ENCODE measurements at places on chromosomes 6 and 20.

DNA sequence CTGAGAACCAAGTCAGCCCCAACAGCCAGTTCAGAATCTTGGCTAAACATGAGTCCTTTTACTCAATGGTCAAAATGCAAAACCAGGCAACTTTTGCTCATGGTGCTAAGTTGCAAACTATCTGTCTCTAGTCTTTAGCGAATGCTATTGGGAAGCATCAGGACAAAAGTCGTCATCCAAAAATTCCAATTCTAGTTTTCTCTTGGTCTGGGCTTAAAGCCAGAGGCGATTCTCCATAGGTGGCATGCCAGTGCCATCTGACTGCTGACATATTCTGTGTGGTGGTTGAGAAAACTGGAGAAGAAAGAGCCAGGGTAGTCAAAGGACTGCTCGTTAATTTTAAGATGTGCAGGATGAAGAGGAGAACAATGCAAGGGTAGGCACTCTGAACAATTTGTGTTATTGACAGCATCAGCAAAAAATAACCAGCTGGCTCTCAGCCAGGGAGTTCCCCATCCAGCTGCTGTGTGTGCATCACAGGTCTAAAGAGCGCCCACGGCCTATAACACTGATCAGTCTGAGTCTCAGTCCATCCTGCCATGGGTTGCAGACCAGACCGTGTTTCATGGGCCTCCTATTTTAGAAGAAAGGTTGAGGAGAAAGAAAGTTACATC lies 313.6 kb downstream of the ALDH8A1 start:
- peaks cover 20% of the 10 kb centered on the region for H3K4me1 ChIP-seq
- H3K4me3 ChIP-seq: no peak overlapping the region
- H3K27me3 ChIP-seq: no peaks in the 10 kb centered on the region
- H3K36me3 ChIP-seq: no peaks in the 10 kb centered on the region

- no peak for DNase-seq
- H3K4me3 ChIP-seq: no peak overlapping the region
- peaks cover 8% of the 10 kb centered on the region for H3K27me3 ChIP-seq
- H3K27ac ChIP-seq: no peak overlapping the region
- peaks cover 2% of the 10 kb centered on the region for H3K4me1 ChIP-seq
- no peaks in the 10 kb centered on the region for H3K36me3 ChIP-seq
Observed at GRCh38 chr6:116562614-116563013, 8.7 kb upstream of the RWDD1 start.

GRCh38 chr6:154359161-154359574 lies 2.6 kb upstream of the IPCEF1 start:
- H3K4me3 ChIP-seq: peak overlapping the region; percentile 67
- no peaks in the 10 kb centered on the region for H3K36me3 ChIP-seq
- peaks cover 36% of the 10 kb centered on the region for H3K4me1 ChIP-seq
- no peak for DNase-seq
- H3K27ac ChIP-seq: peak overlapping the region; percentile 46

DNA sequence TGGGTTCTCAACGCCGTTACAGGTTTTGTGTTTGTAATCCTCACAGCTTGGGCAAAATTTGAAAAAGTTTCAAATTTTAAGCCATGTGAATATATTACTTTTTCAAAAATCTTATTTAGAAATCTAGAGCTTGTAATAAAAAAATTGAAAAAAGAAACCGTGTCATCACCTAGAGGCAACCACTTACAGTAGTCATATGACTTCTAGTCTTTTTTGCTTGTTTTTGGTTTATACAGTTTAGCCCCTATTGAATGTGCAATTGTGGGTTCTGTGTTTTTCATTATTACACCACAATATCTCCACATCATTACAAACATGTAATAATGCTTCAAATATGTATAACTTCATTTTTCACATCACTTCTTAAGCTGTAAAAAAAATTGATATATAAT lies 888 bp downstream of the DYNLRB1 start:
- peak overlapping the region; percentile 99 for H3K4me3 ChIP-seq
- peaks cover 30% of the 10 kb centered on the region for H3K4me1 ChIP-seq
- H3K27me3 ChIP-seq: no peaks in the 10 kb centered on the region
- H3K36me3 ChIP-seq: peaks cover 3% of the 10 kb centered on the region

- H3K27me3 ChIP-seq: no peaks in the 10 kb centered on the region
- H3K27ac ChIP-seq: no peak overlapping the region
- no peaks in the 10 kb centered on the region for H3K4me1 ChIP-seq
- peaks cover 4% of the 10 kb centered on the region for H3K36me3 ChIP-seq
Observed at GRCh38 chr20:5788385-5788895, 38.2 kb downstream of the SHLD1 start.

GRCh38 chr6:68711386-68712000 lies 76.4 kb downstream of the ADGRB3 start:
- no peaks in the 10 kb centered on the region for H3K4me1 ChIP-seq
- H3K27me3 ChIP-seq: no peaks in the 10 kb centered on the region
- no peak overlapping the region for H3K27ac ChIP-seq
- no peaks in the 10 kb centered on the region for H3K36me3 ChIP-seq

GRCh38 chr6:110755411-110755834 lies 59.8 kb downstream of the CDK19 start:
- no peak overlapping the region for H3K27ac ChIP-seq
- no peak overlapping the region for H3K4me3 ChIP-seq
- H3K27me3 ChIP-seq: no peaks in the 10 kb centered on the region
- DNase-seq: no peak
- H3K4me1 ChIP-seq: peaks cover 7% of the 10 kb centered on the region
- peaks cover 12% of the 10 kb centered on the region for H3K36me3 ChIP-seq

DNA sequence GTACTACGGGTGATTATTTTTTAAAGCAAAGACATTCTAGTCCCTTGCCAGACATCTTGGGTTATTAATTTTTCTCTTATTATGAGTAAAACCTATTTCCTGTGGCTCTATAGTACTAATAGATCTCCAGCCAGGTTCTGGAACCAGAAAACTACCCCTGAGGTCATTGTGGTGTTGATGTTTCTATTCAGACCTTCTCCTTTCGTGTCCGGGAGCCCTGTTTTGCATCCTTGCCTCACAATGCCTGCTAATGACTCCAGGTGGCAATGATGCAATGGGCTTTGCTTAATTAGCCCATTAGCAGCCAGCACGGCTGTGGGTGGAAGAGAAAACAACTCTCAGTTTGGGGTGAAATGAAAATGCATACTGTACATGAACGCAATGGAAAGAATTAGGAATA lies 62.9 kb upstream of the ARG1 start:
- H3K4me1 ChIP-seq: no peaks in the 10 kb centered on the region
- H3K4me3 ChIP-seq: no peak overlapping the region
- peaks cover 6% of the 10 kb centered on the region for H3K27me3 ChIP-seq
- H3K27ac ChIP-seq: no peak overlapping the region

GRCh38 chr20:41234546-41234945 lies 83.0 kb downstream of the ZHX3 start:
- H3K4me1 ChIP-seq: peaks cover 8% of the 10 kb centered on the region
- H3K4me3 ChIP-seq: no peak overlapping the region
- no peaks in the 10 kb centered on the region for H3K27me3 ChIP-seq
- no peak for DNase-seq
- peaks cover 2% of the 10 kb centered on the region for H3K36me3 ChIP-seq
- H3K27ac ChIP-seq: no peak overlapping the region

DNA sequence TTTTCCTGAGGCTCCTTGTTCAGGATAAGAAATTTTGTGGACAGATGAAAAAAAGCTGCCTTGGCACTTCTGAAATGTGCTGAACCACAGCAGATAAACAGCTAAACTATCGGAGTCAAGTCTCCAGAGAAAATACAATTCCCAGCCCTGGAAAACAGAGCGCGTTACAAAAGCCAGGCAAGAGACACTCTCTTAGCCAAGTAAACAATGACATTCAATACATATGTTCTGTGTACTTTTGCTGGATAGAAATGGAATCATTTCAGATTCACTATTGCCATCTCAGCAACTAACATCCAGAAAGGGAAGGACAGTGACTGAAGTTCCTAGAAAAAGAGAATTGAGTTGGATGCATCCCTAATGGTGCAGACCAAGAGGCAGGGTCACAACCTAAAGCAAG lies 196.8 kb upstream of the NRSN1 start:
- no peaks in the 10 kb centered on the region for H3K36me3 ChIP-seq
- no peaks in the 10 kb centered on the region for H3K4me1 ChIP-seq
- H3K27ac ChIP-seq: no peak overlapping the region
- H3K4me3 ChIP-seq: no peak overlapping the region
- DNase-seq: no peak

GRCh38 chr20:21237956-21238799 lies 65.0 kb upstream of the XRN2 start:
- peaks cover 2% of the 10 kb centered on the region for H3K4me1 ChIP-seq
- no peak overlapping the region for H3K4me3 ChIP-seq
- no peak for DNase-seq
- H3K27me3 ChIP-seq: no peaks in the 10 kb centered on the region
- no peak overlapping the region for H3K27ac ChIP-seq

GRCh38 chr6:119350952-119351372 lies 1.4 kb upstream of the MAN1A1 start:
- no peak for DNase-seq
- H3K27ac ChIP-seq: peak overlapping the region; percentile 88
- H3K4me1 ChIP-seq: peaks cover 34% of the 10 kb centered on the region
- peak overlapping the region; percentile 77 for H3K4me3 ChIP-seq
- no peaks in the 10 kb centered on the region for H3K36me3 ChIP-seq
- H3K27me3 ChIP-seq: no peaks in the 10 kb centered on the region

DNA sequence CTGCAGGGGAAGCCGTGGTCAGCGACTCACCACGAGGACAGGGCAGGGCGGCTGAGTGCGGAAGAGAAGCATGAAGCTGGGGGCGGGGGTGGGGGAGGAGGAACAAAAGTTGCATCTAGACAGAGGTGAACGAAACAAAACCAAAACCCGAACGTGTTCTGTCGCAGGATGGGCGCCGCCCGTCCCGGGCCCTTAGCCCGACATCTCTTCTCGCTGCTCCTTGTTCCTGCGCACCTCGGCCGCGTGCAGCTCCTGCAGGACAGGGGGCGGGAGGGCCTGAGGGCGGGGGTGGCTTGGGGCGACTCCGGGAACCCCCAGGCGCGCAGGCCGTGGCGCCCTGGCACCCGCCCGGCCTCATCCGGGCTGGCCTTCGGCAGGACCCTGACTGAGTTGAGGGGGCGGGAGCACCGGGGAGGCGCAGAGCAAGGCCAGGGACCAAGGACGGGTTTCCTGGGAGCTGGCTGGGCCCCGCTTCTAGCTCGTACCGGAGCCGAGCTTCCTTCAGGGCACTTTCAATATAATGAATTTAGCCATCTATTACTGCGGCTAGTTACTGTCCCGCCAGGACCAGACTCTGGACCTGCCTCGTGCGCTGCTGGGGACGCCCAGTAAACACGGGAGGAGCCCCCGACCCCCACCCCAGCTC lies 12.0 kb downstream of the STMN3 start:
- DNase-seq: no peak
- H3K27ac ChIP-seq: peak overlapping the region; percentile 88
- peaks cover 3% of the 10 kb centered on the region for H3K36me3 ChIP-seq
- H3K27me3 ChIP-seq: peaks cover 1% of the 10 kb centered on the region
- H3K4me1 ChIP-seq: peaks cover 24% of the 10 kb centered on the region

DNA sequence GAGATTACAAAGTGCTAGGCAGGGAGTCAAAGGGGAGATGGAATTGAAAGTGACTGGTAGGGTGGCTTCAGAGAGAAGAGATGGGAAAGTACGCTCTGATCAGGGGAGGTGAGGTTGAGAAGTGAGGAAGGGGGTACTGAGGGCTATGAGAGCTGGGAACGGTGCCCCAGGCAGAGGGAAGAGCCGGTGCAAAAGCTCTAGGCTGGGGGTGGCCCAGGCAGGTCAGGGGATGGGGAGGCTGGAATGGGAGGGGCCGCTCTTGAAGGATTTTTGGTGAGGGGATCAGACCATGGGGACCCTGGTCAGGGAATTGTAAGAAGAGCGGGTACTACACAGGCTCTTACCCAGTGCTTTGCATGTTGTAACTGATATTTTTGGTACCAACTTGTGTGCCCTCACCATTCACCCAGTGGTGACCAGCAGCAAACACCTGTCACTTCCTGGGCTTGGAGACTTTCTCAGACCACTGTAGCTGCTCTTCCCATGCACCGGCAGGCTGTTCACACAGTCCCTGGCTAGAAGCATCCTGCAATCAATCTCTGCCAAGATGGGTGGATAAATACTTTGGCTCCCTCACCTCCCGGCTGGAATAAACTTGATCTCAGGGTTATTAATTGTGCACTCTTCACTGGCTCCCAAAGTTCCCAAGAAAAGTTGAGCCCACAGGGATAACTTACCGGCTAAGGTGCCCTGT lies 24.0 kb downstream of the PCK1 start:
- no peak overlapping the region for H3K27ac ChIP-seq
- peaks cover 29% of the 10 kb centered on the region for H3K27me3 ChIP-seq
- no peak overlapping the region for H3K4me3 ChIP-seq

- H3K36me3 ChIP-seq: peaks cover 2% of the 10 kb centered on the region
- H3K4me3 ChIP-seq: no peak overlapping the region
- DNase-seq: no peak
- H3K4me1 ChIP-seq: no peaks in the 10 kb centered on the region
Observed at GRCh38 chr6:78810146-78810545, 57.2 kb upstream of the IRAK1BP1 start.

DNA sequence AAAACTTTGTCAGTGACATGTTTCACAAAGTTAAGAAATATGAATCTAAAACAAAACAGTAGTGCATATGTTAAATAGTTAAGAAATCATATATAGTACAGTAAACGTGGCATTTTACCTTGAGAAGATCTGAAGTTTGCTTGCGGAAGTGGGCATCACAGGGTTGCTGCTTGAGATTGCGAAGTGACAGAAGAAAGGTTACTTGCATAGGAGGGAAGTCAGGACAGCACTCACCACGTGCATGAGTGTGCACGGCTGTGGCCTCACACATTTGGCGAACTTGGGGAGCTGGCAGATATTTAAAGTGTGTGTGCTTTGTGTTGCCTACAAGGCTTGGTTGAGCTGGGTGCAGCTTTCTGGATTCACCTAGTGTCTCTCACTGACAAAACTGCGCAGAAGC lies 431.5 kb upstream of the ARID1B start:
- H3K4me3 ChIP-seq: no peak overlapping the region
- peaks cover 5% of the 10 kb centered on the region for H3K27me3 ChIP-seq
- no peak overlapping the region for H3K27ac ChIP-seq
- no peak for DNase-seq

DNA sequence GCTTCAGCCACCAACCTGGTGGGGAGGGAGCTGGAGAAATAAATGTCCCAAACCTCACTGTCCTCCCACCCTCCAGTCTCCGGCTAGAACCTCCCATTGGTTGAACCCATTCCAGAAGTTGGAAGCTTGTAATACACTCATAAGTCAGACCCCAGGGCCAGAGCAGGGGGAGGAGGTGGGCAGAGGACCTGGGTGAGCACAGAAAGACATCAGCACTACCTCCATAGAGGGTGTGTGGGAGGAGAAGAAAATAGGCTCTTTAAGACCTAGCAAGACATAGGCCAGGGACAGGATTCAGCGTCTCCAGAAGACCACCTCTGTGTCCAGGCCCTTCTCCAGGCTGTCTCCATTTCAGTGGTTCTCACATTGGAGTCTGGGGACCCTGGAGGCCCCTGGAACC lies 73.3 kb upstream of the TOP1 start:
- DNase-seq: no peak
- no peaks in the 10 kb centered on the region for H3K4me1 ChIP-seq
- peaks cover 9% of the 10 kb centered on the region for H3K27me3 ChIP-seq
- H3K4me3 ChIP-seq: no peak overlapping the region

Data from memory B cell (primary cell).